Hematopoietic multipotent progenitor cell treated with erythropoietin and hydrocortisone succinate and interleukin-3 and kit ligand, for 6 days (in vitro differentiated cells): ENCODE measurements at places on chromosomes 3 and 15.
A peak's percentile ranks its signal among the peaks of the same experiment; 100 is the strongest.

GRCh38 chr15:81481346-81481745, 107.3 kb upstream of the TMC3 start:
- no peak for DNase-seq

DNA sequence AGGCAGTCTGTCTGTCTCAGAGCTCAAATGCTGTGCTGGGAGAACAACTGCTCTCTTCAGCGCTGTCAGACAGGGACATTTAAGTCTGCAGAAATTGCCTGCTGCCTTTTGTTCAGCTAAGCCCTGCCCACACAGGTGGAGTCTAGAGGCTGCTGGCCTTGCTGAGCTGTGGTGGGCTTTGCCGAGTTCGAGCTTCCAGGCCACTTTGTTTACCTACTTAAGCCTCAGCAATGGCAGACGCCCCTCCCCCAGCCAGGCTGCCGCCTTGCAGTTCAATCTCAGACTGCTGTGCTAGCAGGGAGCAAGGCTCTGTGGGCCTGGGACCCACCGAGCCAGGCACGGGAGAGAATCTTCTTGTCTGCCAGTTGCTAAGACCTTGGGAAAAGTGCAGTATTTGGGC, 25.0 kb upstream of the RPP14 start:
- no peak for DNase-seq

GRCh38 chr3:130688697-130689470, 57.7 kb downstream of the PIK3R4 start:
- no peak for DNase-seq

- no peak for DNase-seq
These were observed 4.6 kb downstream of the ANAPC13 start for GRCh38 chr3:134481166-134481565.

GRCh38 chr3:8529738-8530525, 28.3 kb downstream of the LMCD1 start:
- DNase-seq: peak; percentile 14

DNA sequence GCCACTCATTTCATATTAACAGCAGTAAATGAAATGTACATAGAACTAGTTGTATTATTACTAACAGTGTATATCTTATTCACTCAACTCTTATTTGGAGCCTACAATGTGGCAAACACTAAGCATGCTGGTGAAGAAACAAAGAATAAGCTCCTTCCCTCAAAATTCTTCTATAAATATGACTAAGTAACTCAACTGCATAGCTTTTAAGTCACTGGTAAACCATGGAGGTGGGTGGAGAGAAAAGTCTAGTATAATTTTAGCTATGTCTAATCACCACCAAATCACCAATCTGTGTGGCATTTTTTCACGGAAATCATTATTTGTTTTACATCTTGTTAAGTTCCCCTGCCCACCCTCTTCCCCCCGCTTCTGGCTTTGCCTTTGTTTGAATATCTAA, 17.5 kb downstream of the COPS2 start:
- DNase-seq: no peak

DNA sequence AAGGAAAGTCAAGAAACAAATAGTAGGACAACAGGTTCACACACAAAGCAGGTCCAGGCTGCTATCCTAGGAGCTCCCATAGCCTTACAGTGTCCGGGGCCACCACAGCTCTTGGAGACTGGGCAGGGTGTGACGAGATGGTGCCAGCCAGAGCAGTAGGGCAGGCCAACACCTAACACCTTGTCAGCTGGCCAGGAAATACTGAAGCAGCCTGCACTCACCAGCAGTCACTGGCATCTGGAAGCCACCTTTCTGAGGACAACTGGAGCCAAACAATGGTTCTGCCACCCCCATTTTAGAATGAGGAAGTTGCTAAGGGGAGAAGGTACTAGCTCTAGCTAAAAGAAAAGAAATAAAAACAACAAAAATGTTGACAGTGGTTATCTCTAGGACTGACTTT, 47.2 kb downstream of the CCDC12 start:
- no peak for DNase-seq

DNA sequence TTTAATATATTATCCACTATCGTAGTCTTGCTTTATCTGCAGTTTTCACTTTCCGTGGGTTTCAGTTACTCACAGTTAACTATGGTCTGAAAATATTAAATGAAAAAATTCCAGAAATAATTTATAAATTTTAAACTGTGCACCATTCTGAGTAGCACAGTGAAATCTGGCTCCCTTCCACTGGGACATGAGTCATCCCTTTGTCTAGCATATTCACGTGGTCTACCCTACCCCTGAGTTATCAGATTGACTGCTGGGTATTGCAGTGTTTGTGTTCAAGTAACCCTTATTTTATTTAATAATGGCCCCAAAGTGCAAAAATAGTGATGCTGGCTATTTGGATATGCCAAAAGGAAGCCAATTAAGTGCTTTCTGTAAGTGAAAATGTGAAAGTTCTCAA, 539.5 kb upstream of the AGTR1 start:
- DNase-seq: no peak

- DNase-seq: no peak
These were observed 44.0 kb downstream of the ADAMTS17 start for GRCh38 chr15:100297812-100298211.

DNA sequence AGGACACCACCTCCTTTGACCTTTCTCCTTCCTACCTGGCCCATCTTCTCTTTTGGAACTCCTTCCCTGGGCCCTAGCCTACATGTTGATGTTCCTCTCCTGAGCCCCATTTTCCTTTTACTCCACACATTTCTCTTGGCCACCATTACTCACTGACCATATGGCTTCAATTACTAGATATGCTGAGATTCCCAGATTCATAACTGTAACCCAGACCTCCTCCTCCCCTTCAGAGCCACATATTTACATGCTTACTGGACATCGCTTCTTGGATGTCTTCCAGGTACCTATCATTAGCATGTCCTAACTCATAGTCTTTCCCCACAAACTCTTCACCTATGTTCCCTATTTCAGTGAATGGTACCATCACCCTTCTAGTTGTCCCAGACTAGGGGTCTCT, 24.4 kb upstream of the TRIM59 start:
- no peak for DNase-seq

DNA sequence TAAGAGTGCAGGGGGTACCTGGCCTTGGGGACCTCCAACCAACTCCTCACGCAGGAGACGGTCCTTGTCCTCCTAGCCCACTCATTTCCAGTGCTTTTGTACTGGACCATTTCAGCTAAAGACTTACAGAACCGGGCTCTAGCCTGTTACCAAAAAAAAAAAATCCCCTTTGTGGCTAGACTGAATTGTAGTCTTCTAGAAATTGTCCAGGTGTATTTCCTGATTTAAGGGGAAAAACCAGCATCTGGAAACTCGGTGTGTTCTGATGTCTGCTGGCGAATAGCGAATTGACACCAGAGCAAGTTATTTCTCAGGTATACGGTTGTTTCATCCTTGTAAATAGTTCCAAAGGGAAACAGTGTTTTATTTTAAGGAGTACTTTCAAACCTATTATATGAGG, 21.1 kb upstream of the MINDY4B start:
- DNase-seq: no peak

DNA sequence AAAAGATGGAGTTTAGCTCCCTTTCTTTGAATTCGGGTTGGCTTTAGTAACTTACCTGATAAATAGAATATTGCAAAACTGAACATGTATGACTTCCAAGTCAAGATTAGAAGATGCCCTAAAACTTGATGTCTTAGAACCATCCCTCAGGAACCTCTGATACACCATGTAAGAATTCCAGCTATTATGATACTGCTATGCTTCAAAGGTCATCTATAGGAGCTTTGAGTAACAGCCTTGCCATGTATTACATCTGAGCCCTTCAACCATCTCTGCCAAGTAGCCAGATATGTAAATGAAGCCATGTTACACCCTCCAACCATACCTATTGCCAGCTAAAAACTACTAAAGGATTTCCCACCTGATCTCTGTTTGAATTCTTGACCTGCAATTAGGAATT, 854.2 kb downstream of the SI start:
- DNase-seq: no peak

DNA sequence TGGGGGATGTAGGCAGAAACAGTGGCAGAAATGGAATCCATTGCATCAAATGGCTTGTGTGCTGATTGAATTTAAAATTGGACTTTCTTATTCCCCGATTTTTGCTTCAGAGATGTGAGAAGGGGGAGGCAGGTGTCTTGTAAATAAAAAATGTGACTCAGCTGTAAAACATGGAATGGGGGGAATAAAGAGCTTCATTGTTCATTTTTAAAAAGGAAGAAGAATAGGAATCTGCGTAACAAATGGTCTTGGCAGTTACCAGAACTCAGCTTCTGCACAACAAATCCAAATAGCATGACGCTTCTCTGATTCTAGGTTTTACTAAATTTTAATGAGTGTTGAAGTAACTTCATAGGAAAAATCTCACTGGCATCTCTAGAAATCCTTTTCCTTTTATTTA, 323.9 kb upstream of the GBE1 start:
- DNase-seq: no peak

- peak; percentile 81 for DNase-seq
These were observed 8.3 kb upstream of the EPHA3 start for GRCh38 chr3:89098964-89099585.
